ENCODE measurements at places on chromosomes 4 and X.

- no peak for DNase-seq
These were observed 461.8 kb downstream of the CENPC start for GRCh38 chr4:67083496-67083895.

DNA sequence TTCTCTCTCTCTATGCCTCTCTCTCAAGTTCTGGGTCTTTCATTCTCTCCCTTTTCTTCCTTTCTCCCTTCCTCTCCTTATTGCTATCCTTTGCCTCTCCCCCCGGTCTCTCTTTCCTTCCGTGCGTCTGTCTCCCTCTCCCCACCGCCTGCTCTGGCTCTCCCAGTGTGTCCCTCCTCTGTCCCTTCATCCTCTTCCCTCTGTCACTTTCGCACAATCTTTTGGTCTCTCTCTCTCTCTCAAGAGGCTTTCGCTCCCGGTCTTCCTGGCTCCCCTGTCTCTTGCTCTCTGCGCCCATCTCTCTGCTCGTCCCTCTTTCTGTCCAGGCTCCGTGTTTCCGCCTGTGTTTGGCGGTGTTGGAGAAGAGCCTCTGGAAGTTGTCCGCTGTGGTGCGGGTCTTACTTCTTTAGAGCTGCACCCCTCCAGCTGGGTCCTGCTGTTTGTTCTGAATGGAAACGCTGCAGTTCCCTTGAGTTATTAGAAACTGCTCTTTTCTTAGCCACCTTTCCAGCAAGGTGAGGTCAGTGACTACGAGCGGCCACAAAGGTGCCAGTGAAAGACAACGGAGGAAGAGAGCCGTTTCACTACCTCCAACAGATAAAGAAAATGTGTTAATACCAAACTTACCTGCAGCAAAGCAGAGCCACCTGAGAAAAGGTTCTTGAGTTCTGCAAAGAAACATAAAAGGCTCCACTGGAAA is 1.1 kb downstream of the BMPR1B start:
- no peak for DNase-seq

- no peak for DNase-seq
These were observed 335.9 kb downstream of the ANK2 start for GRCh38 chr4:113385281-113385899.

DNA sequence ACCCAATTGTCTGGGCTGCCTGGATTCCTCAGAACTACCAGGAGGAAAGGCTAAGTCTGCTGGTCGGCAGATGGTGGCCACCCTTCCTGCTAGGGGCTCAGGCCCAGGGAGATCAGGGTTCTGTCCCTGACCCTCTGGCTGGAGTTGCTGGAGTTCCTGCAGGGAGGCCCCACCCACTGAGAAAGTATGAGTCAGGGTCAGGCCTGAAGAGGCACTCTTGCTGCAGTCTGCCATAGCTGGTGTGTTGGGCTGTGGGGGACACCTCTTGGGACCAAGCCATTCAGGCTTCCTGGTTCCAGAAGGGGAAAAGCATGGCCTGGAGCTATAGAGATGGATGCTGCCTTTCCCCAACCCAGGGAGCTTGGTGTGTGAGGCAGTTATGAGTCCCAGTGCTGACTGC is 40.4 kb upstream of the PCDH18 start:
- no peak for DNase-seq

DNA sequence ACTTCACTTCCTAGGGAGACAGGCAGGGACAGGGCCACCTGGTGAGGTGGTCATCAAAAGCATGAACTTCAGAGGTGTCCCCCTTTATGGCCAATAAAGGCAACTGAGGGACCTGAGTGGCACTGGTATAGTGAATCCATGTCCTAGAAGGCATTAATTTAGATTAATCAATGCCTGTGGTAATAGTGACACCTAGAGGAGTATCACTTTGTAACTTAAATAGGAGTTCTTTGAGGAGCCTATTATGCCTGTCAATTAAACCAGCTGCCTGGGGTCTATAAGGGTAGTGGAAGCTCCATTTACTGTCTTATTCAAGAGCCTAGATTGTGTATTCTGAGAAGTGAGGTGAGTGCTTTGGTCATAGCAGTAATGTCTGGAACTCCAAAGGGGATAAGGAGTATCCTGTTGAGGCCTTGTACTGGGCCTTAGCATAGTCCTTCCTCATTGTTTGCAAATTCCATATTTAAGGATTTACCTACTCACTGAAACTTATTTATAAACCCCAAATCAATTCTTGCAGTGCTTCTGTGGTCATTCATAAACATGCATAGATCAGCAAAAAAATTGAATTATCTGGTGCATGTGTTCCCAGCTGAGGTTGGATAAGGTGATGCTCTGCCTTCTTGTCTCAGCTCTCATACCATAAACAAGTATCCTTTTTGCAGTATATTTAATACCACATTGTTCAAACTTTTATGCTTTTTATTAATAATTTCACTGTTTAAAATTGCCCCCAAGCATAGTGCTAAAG is 213.8 kb upstream of the RADX start:
- DNase-seq = no peak
